ENCODE measurements at places on chromosomes 6 and 20.

DNA sequence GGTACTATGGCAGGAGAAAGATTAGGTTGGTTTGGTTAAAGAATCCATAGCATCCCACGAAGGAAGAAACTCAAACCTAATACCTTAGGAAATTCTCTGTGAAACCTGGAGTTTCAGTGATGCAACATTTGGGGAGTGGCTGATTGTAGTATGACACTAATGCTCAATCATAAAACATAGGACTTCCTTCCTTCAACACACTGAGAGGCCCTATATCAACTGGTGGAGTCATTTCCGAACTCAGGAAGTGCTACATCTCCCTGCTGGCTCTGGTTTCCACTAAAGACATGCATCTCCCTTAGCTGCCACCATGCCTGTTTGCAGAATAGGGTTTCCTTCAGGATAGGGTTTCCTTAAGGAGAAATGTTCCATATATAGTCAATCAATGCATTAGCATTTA lies 5.2 kb upstream of the MANEA start:
- no peak for DNase-seq

- no peak for DNase-seq
Observed at GRCh38 chr6:73747289-73747688, 51.3 kb downstream of the CD109 start.

DNA sequence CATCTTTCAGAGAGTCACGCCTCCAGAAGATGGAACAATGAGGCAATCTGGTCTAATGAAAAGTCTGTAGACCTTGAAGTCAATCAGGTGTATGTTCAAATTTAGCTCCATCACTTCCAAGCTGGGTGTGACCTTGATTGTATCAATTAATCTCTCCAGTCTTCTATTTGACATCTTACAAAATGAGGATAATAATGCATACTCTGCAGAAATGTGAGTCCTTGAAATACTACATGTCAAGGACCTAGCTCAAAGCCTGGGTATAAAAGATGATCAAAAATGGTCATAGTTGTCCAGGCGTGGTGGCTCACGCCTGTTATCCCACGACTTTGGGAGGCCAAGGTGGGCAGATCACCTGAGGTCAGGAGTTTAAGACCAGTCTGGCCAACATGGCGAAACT lies 29.8 kb downstream of the CGA start:
- no peak for DNase-seq

DNA sequence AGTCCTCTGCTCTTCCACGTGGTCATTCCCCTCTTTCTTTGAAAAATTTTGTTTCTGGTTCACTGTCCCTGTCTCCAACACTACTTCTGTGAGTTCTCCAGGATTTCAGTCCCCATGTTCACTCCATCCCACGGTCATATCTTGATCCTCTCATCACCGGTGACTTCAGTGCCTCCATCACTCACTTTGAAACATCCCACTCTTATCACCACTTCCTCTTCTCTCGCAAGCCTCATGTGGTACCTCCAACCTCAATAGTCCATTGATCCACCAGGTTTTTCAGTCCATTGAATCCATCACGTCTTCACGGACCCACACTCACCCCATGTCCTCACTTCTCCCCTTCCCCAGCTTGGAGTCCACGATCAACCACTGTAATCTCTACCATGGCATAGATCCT lies 64.8 kb downstream of the CARMIL1 start:
- no peak for DNase-seq

- no peak for DNase-seq
Observed at GRCh38 chr6:113640051-113640450, 217.1 kb upstream of the MARCKS start.

GRCh38 chr6:1170794-1171193 lies 141.1 kb upstream of the FOXQ1 start:
- no peak for DNase-seq

DNA sequence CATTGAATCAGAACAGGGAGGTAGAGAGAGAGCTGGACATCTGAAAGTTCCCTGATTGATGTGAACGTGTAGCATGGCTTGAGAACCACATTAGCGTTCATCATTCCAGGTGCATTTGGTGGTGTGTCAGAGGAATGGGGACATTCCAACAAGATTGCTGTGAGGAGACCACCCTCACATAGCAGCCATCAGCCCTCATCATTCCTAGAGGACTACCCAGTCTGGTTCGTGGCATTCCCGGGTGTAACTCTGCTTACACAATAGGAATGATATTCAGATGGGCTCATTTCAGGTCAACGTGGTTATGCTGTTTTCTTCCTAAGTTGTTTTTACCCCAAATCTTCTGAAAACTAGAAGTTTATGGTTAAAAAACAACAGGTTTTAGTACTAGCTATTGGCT lies 62.2 kb upstream of the KLHL31 start:
- DNase-seq, result no peak

DNA sequence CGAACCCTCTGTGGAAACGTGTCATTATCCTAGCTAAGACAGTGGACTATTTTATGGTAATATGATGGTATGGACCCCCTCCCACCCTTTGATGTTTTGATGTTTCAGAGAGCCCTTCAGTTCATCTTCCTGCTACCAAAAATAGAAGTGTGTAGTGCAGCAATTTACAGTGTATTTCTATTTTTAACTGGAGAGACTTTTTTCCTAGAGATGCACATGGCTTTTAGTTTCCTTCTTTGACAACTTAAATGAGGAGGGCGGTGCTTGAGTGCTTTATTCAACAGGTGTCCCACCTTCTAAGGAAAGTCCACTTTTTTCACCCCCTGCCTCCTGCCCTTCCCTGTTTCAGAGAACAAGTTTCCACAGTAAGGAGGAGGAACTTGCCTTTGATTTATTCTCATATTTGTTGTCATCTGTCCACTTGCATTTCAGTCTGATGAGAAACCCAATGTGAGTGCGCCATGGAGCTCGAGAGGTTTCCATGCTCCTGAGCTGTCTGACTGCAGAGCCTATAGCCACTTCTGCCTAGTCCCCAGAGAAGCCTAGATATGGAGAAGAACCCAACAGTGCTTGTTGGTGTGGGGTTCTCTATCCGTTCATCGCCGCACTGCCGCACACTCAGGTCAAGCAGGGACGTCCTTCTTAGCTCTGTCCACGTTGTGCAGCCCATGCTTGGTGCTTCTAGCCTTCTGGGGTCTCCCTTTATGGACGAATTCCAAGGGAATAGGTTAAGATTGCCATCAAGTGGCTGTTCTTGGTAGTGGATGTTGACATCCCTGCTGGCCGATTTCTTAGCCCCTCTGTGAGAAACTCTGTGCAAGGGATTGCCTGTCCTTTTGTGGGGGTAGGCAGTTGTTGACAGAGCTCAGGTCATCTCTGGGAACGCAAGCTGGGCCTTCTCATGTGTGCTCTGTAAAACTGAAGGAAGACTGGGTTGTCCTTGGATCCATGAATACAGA lies 144.2 kb downstream of the JARID2 start:
- no peak for DNase-seq

DNA sequence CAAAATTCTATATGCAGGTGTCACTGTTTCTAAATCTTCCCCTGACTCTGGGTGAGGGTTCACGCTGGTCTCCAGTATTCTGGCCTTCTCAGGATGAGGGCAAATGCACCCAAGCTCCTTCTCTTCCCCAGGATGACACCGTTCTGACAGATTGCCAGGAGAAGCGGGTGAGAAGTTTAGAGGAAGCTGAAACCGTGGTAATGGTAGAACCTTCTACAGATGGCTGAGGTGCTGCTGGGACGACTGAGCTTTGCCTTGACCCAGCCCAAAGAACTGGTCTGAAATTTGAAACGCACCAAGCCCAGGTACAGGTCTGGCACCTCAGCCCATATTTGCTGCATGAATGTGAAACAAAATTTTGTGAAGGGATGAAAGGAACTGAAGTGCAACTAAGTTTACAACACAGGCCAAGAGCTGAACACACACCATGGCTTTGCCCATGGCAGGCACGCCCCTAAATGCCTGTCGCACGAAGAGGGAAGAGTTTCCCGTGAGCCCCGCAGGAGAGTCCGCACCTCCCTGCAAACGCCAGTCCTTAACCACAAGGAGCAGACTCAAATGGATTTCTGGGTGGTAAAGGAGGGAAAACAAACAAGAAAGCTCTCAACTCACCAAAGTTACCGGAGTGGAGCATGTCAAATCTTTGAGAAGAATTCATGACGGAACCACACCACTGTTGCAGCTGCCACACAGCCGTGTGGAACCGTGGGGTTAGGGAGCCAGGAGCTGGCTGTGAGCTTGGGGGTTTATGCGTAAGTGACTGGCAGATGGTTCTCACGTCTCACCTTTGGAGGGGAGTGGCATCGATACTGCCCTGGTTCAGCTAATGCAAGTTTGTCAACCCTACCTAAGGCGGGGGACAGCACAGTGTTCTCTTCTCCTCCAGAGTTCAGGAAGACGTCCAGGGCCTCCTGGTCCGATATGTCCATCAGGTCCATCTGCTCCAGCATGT lies 138.9 kb downstream of the DTNBP1 start:
- no peak for DNase-seq

DNA sequence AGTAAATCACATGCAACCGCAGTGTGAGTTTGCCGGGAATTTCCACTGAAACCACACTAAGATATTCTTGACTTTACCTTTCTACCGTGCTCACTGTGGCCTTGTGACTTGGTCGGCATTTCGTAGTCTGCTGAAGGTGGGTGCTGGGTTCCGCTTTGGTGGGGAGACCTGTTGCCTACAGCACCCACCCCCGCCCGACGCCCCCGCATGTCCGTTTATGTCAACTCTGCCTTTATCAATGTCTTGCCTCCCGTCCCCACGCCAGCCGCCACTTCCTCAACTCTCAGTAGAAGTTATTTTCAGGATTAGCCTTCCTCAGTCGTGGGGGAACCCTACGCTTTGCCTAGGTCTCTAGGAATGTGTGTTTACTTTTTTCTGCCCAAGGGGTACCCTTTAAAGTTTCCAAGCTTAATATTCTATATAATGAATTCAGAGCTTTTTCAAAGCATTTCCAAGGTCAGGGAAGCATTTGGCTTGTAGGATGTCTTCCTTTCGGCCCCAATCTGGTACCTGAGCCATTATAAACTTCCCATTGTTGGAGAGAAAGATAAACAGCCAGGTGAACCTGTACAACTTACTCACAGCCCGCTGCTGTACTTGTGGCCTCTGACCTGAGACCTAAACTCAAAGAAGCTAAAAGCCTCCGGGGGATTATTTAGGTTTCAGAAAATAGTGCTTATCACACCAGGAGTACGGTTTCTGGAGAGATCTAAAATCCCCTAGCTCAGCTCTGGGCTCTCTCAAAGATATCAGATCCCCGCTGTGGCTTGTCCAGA lies 54.2 kb downstream of the TBC1D7 start:
- no peak for DNase-seq

DNA sequence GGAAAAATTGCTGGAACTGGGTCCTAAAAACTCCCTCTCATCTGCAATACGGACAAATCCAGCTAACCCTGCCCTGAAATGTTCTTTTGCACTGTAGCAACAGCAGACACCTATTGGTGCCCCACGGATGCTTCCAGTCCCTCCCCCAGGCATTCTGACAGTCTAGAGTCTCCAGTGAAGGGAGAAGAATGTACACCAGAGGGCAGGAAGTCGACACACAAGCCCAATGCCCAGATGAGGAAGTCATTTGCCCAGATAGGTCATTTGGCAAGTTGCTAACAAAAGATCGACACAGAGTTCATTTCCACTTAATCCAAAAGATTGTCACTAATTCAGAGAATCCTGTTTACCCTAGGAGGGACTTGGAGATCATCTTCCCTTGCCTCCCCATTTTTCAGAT lies 293.0 kb upstream of the PRDM1 start:
- no peak for DNase-seq

DNA sequence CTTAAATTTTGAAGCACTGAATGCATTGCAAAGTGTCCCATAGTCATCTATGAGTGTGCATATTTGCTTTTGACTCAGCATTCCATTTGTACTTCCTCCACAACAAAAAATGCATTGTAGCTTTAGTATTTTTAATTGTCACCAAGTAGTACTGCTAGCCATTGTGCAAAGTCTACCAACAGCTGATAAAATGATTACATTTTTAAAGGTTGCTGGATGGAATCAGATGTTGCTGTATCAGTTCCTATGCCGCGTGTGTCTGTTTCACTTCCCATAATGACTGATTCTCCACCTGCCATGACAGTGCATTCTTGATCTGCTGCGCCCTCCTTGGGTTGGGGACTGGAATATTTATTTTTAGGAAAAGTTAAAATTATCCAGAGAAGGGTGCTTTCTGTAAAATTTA lies 41.2 kb downstream of the SLX4IP start:
- peak; percentile 49 for DNase-seq

Measured in SIG-M5 (cell line).